ENCODE measurements at places on chromosomes 13 and 19.

DNA sequence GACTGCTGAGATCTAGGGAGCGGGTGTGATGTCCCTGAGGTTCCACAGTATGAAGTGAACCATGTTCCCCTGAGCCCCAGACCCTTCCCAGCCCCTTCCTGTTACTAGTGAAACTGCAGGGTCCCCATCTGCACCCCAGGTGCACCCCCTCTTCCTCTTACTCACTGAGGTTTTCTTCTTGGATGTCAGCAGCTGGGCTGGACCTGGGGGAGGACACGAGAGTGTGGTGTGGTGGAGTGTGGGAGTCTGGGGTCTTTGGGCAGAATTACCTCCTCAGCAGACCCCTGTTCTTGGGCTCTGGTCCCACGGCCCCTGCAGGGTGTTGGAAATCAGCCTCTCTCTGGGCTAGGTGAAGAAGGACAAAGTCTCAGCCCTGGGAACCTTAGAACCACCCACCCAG is 3.3 kb upstream of the LILRA6 start:
- no peak for DNase-seq

DNA sequence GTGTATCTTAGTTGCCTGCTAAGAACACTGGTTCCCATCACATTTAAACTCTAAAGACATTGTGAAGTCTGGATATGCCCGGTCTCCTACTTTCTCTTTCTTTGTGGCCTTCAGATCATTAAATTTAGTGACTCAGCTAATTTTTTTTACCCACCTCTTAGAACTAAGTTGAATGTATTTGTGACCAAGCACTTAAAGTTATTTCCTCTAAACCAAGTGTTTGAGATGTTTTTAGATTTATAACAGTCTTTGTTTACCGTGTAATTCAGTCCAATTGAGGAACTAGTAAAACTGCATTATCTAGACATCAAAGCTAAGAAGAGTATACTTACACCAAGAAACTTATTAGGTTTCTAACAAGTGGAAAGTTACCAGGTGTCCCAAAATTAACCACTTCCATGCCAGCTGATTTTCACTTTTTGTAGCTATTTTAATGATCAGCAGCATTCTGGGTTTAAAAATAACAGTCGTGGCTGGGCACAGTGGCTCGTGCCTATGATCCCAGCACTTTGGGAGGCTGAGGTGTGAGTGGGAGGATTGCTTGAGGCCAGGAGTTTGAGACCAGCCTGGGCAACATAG is 53.1 kb downstream of the ARHGAP35 start:
- no peak for DNase-seq

DNA sequence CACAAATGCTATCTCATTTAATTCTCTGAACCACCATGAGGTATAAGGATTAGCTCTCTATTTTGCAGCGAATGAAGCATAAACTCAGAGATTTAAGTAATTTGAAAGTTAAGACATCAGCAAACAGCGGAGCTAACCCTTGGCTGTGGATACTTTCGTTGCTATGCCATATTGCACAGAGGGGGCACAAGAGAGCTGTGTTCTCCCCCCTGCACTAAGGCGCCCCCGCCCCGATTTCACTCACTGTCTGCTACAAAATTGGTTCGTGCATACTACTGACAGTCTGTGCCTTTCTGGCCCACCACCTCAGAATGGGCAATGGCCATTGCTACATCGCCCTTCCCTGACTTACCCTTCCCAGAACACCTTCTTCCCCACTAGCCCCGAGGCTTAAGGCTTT is 105.7 kb upstream of the OBI1 start:
- no peak for DNase-seq

GRCh38 chr13:26861941-26862340 is 101.4 kb upstream of the GPR12 start:
- peak; percentile 71 for DNase-seq

DNA sequence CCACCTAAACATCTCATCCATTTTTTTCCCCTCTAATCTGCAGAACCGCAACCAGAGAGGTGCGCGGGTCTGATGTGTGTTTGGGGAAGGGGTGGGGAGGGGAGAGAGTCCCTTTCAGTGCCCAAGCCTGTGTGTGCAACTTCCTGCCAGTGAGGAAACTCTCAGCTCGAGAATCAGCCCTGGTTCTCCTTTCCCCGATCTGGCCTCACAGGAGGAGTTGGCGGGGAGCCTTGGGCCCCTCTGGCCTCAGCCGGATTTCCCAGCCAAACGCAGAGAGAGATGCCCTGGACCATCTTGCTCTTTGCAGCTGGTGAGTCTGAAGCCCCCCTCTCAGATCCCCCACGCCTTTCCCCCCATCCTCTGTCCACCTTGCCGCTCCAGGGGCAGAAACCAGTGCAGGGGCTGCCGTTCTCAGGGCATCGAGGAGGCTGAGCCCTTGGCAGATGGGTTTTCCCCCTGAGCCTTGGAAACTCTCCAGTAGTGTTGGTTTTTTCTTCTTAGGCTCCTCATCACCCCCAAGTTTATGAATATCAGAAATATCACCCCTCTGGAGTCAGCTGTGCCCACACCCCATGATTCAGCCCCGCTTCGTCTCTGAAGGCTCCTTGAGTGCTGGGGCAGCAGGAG is at the start of gene C19orf38:
TSS of gene C19orf38 (plus strand) at position 186 of the 627 bp plus-strand sequence. CDS start at position 280, 94 bp downstream.
- DNase-seq = no peak
